ENCODE measurements at places on chromosomes 4 and X.

DNA sequence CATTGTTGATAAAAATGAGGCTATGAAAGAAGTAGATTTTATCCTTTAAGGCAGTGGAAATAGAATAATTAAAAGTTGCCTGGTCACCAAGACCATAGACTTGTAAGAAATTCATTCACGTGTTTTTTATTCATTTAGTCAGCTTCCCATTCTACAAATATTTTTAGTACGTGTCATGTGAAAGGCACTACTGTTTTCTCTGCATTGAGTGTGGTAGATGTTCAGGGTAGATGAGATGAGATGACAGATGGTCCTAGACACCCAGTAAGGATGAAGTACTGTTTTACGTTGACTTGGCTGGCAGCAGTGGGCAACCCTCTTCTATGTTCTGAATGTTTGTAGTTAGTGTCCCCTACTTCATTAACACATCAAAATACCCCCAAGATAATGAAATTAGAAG lies 228.1 kb downstream of the ARHGAP24 start:
- no peak for DNase-seq

DNA sequence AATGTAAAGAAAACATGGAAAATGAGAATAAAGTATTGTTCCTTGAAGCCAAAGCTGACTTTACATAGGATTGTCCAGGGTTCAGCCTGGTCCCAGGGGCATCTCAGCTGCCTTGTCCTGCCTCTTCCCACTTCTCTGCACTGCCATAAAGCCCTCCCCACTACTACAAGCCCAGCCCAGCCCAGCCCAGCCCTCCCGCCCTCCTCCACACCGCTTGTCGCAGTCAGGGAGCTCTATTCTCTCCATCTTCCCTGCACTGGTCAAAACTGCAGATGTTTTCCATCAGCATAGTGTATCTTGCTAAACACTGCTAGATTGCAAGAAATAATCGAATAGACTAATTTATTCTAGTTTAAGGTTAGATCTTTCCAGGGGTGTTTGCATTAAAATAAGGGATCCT lies 100.3 kb downstream of the TENM3 start:
- no peak for DNase-seq

- no peak for DNase-seq
These were observed 178.7 kb downstream of the SPRY1 start for GRCh38 chr4:123575291-123575690.

GRCh38 chrX:23822841-23823240 lies 39.9 kb downstream of the SAT1 start:
- DNase-seq, result no peak

GRCh38 chrX:14032406-14032805 lies 2.7 kb upstream of the GEMIN8 start:
- no peak for DNase-seq

DNA sequence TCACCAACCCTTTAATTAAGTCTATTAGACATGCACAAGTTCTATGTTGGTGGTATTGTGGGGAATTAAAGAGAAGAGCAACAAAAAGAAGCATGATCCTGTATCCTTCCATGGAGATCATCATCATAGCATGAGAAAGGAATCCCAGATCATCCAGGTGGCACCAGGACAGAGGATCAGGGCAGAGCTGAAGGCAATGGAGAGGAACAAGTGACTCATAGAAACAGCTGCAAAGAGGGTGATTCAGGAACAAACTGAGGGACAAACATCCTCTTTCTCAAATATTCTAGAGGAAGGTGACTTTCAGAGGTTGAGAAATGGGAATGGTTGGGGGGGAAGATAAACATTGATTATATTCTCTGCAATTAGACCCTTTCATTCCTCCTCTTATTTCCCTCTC lies 105.5 kb upstream of the OTUD4 start:
- peak; percentile 42 for DNase-seq

GRCh38 chr4:123921339-123921738 lies 524.7 kb downstream of the SPRY1 start:
- no peak for DNase-seq

DNA sequence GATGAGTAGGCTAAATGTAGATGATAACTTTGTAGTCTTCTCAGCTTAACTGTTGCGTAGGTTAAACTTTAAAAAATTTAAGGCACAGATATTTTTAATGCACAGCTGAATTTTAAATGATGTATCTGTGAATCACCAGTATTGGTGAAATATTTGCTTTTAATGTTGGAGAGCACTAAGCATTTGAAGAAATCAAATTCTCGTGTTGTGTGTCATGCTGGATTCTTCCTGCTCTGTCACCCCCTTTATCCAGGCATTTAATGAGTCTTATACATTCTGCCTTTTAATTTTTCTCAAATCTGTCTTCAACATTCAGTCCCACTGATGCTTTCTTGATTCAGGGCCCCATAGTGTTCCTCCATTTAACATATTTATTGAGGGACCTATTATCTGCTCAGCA lies 76.7 kb downstream of the SLC4A4 start:
- peak; percentile 11 for DNase-seq
